ENCODE measurements at places on chromosomes 7 and 10.

DNA sequence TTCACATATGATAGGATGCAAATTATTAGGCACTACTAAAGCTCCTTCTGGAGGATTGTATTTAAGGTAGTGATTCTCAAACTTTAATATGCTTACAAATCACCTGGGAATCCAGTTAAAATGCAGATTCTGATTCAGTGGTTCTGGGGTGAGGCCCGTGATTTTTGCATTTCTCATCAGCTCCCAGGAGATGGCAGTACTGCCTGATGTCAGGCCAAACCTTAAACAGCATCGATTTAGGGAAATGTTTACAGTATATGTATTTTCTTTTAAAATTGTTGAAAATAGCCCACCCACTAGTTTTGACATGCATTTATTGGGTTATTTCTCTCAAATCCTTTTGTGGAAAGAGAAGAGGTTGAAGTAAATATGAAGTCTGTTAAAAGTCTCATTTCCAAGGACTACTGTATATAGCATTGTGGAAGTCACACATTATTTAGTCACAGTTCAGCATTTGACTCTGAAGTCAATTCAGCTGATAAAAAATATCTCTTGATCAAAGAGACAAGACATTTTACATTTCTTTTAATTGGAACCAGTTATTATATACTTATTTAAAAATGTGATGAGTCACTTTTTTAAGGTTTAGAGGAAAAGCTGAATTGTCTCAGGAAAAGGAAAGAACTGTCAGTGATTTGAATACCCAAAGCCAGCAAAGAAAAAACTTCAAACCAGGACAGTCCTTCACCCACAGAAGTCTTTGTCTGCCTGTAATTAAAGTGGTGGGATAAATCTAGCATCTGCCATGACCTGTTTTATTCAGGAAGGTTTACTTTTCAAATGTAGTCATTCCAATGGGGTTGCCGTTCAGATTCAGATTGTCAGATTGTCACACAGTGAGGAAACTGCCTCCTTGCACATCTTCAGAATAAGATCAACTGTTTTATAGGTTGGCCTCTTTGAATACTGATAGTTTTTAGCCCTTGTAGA lies 21.1 kb upstream of the HBP1 start:
- DNase-seq = peak; percentile 56

DNA sequence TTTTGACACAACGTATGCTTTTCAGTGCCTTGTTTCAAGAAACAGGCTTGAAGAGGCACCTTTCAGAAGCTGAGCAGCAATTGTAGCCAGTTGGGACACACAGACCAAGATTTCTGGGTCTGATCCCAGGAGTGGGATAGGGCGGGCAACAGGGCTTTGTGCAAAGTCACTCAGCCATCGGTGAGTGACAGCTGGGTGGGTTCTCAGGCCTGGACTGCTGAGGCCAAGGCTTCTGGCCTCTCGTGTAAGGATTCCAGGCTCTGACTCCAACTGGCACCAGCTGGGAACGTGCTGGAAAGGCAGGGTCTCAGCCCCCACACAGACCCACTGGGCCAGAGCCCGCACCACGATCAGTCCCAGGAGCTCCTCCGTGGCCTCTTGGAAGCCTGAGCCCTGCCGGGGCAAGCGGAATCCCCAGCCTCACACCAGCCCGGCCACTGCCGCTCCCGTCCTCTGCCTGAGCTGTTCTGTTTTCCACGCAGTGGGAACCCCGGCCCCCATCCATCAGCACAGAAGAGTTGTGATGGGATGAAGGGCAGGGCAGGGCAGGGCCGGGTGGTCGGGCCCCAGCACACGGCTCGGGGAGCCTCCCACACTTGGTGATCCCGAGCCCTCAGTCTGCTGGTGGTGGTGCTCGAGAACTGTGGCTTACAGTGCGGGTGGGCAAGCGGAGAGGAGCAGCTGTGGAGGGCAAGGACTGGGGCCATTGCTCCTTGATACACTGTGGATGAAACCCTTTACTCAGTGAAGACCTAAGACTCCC lies 46.8 kb downstream of the VIPR2 start:
- no peak for DNase-seq

DNA sequence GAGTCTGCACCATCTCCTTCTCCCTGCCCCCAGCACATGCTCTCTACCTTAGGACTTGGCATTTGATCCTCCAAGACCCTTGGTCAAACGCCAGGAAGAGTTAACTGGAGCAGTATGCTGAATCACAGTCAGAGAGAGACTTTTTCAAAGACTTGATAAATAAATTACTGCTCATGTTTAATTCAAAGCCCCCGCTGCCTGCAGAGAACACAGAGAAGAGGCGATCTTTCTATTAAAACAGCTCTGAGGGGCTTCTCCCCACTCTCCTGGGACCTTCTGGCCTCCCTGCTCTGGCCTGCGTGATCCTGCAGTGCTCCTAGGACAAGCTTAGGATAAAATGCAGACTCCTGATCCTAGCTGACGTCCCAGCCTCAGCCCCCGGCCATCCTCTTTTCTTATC lies 47.8 kb downstream of the NPTX2 start:
- no peak for DNase-seq

GRCh38 chr7:142811154-142811737 lies 40.5 kb downstream of the PRSS2 start:
- no peak for DNase-seq

DNA sequence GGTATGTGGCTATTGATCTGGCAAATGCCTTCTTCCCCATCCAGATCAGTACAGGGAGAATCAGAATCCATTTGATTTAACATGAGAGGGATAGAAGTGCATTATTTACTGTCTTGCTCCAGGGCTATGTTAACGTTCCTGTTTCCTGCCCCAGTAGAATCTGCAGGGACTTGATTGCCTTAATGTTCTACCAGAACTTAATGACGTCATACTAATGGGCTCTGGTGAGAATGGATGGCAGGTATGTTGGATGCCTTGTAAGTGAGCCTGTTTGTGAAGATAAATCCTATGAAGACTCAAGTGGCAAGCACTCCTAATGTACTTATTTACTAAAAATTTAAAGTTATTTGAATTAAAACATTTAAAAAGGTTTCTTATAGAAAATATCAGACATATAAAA lies 44.5 kb upstream of the CHCHD3 start:
- no peak for DNase-seq

GRCh38 chr10:14125564-14125963 lies 205.2 kb downstream of the FRMD4A start:
- DNase-seq = no peak

- no peak for DNase-seq
These were observed 113.0 kb downstream of the ABLIM1 start for GRCh38 chr10:114545071-114545470.

DNA sequence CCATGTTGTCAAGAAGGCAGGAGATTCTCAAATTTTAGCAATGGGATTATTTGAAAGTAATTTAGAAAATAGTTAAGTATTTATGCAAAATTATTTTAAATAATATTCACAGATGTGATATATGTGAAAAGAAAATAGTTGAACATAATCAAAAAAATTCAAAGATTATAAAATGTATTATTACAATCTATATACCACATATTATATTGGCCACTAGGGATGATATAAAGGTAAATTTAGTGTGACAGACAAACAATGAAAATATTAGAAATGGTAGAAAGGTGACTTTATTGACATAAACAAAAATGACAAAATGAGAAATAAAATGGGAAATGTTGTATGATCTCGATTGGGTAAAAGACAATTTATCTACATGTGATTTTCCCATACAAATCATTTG lies 385.5 kb downstream of the PCDH15 start:
- DNase-seq = no peak

- DNase-seq = no peak
These were observed 403.4 kb downstream of the DNAJB9 start for GRCh38 chr7:108973075-108973474.

DNA sequence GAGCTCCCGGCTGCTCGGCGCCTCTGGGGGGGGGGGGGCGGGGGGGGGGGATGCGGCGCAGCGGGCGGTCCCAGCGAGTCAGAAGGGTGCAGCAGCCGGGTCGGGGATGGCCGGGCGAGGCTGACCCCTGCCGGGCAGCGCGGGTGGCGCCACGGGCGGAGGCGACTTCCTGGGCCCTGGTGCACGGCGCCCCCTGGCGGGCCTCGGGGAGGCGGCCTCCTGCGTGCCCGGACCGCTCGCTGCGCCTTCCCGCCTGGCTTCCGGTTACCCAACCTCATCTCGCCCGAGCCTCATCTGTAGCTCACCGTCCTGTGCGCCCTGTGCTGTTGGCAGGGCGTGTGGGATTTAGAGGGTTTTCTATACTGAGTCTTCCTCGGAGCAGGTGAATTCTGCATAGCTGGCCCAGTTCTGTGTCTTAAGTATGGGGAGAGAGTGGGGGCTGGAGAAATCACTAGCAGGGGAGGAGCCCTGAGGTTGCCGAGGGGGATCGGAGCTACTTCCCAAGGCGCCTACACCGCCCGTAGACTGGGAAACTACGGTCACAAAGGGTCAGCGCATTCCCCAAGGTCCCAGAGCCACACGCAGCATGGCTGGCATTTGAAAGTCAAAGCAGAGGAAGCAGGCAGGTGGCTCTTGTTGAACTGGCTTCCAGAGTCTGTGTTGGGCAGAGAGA lies 28.3 kb upstream of the WDFY4 start:
- DNase-seq = peak; percentile 79

DNA sequence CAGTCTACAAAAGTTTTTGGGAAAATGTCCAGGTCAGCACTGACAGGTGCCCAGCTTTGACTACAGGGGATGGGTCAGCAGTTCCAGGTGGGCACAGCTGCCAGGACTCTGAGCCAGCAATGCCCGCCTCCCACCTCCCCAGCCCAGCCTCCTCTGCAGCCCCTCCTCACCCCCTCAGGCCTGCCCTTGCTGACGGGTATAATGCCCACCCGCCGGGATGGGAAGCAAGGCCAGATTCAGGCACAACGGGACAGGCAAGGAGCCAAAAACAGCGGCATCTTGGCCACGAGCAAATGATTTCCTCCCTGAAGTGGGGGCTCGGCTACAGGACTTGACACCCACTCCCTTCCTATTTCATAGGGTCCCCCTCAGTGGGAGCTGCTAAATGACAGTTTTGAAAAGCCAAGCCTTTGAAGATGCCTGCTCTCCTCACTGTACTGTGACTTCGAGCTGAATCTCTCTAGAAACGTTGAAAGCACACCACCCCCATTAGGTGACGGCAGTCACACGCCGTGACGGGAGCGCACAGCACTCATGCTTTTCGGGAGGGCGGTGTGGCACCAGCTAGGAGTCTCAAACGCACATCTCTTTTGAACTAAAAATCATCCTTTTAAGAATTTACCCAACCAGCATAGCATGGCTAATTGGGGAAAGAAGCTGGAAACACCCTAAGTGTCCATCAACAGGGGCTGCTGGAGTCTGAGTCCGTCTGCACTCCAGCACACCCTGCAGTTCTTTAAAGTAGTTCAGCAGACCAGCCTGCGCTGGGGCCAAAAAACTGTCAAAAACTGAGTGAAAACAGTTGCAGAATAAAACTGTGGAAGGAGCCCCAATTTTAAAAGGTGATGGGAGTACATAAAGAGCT lies 29.6 kb downstream of the MAD1L1 start:
- DNase-seq = no peak

- DNase-seq = no peak
These were observed 2.0 kb upstream of the NEUROG3 start for GRCh38 chr10:69575164-69575722.

DNA sequence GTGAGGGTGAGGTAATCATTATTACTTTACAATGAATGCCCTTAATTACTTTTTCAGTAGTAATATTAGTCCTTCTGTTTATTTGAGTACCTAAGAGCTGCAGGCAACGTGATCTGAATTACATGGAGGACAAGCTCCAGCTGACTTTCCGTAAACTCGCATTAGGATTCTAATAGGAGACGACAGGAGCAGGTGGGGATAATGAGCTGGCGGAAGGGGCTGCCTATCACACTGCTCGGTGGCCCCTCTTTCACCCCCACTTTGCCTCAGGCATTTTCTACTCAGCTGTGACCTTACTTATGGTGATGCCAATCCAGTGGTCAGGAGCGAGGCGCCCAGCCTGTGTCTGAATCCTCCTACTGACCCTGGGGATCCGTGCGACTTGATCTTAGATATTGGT lies at the start of gene C7orf33:
Gene C7orf33 (plus strand): TSS at position 296 of the 400 bp plus-strand sequence. CDS start 160 bp downstream, outside the sequence.
- no peak for DNase-seq

DNA sequence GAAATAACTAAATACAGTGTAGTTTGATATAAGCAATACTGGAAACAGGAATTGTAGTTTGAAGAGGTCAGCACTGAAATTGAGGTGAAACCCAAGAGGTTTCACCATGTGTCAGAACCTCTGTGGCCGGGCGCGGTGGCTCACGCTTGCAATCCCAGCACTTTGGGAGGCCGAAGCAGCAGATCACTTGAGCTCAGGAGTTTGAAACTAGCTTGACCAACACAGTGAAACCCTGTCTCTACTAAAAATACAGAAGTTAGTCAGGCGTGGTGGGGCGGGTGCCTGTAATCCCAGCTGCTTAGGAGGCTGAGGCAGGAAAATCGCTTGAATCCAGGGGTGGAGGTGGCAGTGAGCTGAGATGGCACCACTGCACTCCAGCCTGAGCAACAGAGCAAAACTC lies 13.7 kb downstream of the AHCYL2 start:
- no peak for DNase-seq

DNA sequence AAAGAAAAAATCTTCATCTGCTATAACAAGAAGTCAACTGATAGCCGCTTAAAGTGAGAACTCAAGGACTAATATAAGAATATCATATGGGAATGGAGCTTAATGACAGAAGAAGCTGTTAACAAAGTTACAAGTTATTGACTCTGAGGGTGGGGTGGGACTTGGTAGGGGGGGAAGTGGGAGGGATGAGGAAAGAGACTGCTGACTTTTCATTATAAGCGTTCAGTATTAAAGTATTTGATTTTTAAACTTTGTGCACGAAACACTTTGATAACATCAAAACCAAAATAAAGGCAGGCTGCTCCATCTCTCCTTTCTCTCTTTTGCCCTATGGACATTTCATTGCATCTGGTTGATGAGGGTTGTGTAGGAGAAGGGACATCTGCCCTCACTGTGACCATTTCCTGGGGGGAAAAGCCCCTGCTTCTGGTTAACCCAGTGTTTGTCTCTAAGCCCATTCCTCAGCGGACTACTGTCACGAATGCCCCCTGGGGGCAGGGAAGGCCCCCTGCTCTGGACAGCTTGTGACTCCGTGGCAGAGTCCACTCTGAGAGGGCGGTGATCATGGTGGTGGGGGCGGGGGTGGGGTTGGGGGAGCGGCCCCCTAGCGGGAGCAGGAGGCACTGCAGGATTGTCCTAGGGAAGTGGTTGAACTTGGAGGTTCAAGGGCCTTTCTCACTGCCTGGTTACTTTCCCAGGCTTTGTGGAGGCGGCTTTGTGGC lies 17.4 kb downstream of the SLC13A4 start:
- DNase-seq = no peak
